ENCODE measurements at places on chromosomes 5 and 9.

DNA sequence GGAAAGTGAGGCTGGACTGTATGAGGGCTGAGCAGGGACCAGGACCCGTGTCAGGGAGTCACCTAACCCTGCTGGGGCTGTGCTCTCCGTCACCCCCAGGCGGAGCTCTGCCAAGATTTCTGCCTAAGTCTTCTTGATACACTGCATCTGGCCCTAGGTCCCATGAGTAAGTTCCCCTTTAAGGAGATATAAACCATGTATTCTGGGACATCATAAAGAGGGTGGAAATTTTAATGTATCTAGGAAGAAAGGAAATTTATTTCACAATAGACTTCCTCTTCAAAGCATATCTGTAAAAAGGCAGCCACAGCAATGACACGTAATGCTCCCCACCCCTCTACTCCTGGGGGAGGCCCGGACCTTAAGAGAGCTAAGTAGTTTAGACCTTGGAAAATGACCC lies 183.4 kb downstream of the FBXL7 start:
- no peak for DNase-seq
- H3K4me3 ChIP-seq = no peak overlapping the region
- H3K27me3 ChIP-seq = no peaks in the 10 kb centered on the region
- H3K4me1 ChIP-seq = no peaks in the 10 kb centered on the region

- H3K27ac ChIP-seq = no peak overlapping the region
- no peaks in the 10 kb centered on the region for H3K4me1 ChIP-seq
- no peaks in the 10 kb centered on the region for H3K36me3 ChIP-seq
Measured at GRCh38 chr9:27924502-27924901, 351.2 kb upstream of the C9orf72 start.

DNA sequence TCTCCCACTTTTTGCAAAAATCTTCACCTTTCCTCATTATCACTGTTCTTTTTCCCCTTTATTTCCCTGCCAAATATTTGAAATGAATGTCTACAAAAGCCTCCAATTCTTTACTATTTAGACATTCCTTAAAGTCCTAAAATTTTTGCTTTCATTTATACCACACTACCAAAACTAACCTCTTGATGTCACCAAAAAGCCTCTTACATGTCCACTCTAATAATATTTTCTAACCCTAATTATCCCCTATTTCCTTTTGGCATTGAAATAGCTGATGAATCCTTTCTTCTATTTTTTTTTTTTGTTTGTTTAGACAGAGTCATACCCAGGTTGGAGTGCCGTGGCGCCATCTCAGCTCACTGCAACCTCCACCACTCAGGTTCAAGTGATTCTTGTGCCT lies 32.3 kb upstream of the NRG2 start:
- H3K4me1 ChIP-seq = peaks cover 5% of the 10 kb centered on the region
- H3K36me3 ChIP-seq = no peaks in the 10 kb centered on the region
- H3K27me3 ChIP-seq = no peaks in the 10 kb centered on the region
- DNase-seq = no peak
- H3K4me3 ChIP-seq = no peak overlapping the region
- H3K27ac ChIP-seq = no peak overlapping the region

- no peak overlapping the region for H3K4me3 ChIP-seq
- no peak overlapping the region for H3K27ac ChIP-seq
- no peaks in the 10 kb centered on the region for H3K4me1 ChIP-seq
- H3K27me3 ChIP-seq = no peaks in the 10 kb centered on the region
Measured at GRCh38 chr5:51650824-51651223, 267.6 kb downstream of the ISL1 start.

DNA sequence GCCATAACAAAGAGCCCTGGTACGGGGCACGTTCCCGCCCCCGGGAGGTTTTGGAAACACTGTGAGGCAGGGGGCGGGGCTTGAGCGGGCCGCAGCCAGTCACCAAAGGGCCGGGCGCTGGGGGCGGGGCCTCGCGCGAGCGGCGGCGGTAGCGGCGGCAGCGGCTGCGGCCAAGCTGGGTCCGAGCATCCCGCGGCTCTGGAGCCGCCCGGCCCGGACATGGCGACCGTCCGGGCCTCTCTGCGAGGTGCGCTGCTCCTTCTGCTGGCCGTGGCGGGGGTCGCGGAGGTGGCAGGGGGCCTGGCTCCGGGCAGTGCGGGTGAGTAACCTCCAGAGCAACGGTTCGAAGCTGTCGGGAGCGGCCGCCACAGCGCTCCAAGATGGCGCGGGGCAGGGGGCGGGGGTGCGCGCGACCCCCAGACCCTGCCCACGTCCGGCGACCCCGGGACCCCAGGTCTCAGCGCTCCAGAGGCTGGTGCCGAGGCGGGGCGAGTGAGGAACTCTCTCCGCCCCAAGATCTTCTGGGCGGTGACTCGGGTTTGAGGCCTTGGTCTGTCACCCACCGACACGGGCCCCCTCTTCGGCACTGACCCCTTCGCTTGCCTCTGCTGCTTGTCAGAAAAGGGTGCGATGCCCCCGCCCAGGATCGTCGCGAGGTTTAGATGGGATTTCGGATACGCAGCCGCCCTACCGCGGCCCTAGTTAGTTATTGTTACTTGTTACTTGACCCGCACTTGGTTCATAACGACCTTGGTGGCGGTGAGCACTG lies at the start of gene RECK:
Gene RECK (plus strand): TSS at position 134 of the 769 bp plus-strand sequence. CDS start 86 bp downstream, at position 220.
- peaks cover 12% of the 10 kb centered on the region for H3K4me1 ChIP-seq
- peak within 1 kb of the TSS; percentile 67 for H3K27ac ChIP-seq
- peak within 1 kb of the TSS; percentile 77 for H3K4me3 ChIP-seq
- DNase-seq = peak; percentile 92
- H3K27me3 ChIP-seq = peaks cover 4% of the 10 kb centered on the region

- DNase-seq = no peak
- no peak overlapping the region for H3K27ac ChIP-seq
- H3K4me1 ChIP-seq = no peaks in the 10 kb centered on the region
- no peak overlapping the region for H3K4me3 ChIP-seq
Measured at GRCh38 chr9:91517801-91518200, 94.2 kb upstream of the NFIL3 start.

DNA sequence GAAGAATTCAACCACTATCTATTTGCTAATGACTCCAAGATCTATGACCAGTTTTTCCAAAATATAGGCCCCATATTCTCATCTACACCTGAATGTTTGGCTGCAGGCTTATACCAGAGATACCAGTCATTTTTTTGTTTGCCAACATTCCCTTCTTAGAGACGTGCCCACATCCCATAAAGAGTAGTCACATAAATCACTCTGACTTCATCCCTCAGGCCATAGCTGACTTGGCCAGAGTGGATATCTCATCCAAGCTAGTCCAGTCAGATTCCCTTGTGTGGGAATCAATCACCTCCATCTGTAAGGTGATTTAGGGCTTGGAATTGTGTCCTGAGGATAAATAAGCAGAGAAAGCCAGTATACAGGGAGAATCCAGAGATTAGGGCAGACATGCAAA lies 124.3 kb upstream of the SLC24A2 start:
- H3K27ac ChIP-seq = no peak overlapping the region
- no peak for DNase-seq
- no peaks in the 10 kb centered on the region for H3K4me1 ChIP-seq

GRCh38 chr9:76591256-76591950 lies 132.4 kb downstream of the GCNT1 start:
- H3K36me3 ChIP-seq = no peaks in the 10 kb centered on the region
- DNase-seq = no peak
- no peak overlapping the region for H3K27ac ChIP-seq
- H3K4me1 ChIP-seq = no peaks in the 10 kb centered on the region
- H3K4me3 ChIP-seq = no peak overlapping the region

DNA sequence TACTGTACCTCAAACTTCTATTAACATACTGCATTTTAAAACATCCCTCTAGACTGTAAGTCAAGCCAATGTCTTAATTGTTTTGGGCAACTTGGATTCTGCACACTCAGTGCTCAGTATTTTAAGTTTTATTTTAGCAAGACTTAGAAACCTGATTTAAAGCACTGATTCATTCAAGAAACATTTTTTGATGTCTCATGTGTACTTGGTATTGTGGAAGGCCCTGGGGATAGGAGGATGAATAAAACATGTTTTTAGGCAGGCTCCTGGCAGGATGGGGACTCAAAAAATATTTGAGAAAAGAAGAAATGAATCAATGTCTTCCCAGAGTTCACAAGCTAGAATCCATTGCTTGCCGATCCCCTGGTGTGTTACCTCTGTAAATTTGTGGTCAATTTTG lies 334.0 kb upstream of the PUM3 start:
- H3K4me1 ChIP-seq = peaks cover 5% of the 10 kb centered on the region
- H3K27me3 ChIP-seq = peaks cover 28% of the 10 kb centered on the region
- no peak for DNase-seq
- no peaks in the 10 kb centered on the region for H3K36me3 ChIP-seq

- DNase-seq = no peak
- no peak overlapping the region for H3K27ac ChIP-seq
- no peaks in the 10 kb centered on the region for H3K36me3 ChIP-seq
- H3K4me3 ChIP-seq = no peak overlapping the region
- H3K4me1 ChIP-seq = no peaks in the 10 kb centered on the region
Measured at GRCh38 chr5:67200809-67201562, 4.4 kb upstream of the CD180 start.

DNA sequence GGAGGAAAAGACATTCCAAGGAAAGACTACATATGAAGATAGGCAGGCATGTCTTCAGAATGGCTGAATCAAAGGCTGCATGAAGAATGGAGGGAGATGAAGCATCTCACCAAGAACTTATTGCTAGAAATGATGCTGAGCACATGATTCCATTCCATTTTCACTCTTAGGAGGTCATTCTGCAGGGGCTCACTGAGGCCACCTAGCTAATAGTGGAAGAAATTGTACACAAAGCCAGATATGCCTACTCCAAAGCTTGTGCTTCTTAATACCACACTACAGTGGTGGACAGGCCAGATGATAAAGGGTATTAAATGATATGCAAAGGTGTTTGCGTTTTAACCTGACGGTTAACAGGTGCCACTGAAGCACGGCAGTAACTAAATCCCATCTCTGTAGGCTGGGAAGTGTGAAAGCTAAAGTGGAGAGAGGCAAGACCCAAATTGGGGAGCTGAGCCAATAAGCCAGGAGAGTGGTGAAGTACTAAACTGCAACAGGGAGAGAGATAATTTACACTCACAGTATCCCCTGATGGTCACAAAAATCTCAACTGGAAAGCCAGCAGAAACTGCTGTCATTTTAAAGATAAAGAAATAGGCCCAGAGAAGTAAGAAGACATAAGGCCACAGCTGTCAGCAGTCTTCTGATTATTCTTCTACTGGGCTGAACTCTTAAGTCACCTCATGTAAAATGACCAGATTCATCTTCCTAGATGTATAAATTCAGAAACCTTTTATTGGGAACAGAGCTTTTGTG lies 14.6 kb downstream of the NDUFA8 start:
- H3K27ac ChIP-seq = no peak overlapping the region
- H3K36me3 ChIP-seq = peaks cover 83% of the 10 kb centered on the region
- H3K27me3 ChIP-seq = no peaks in the 10 kb centered on the region
- no peak overlapping the region for H3K4me3 ChIP-seq
- H3K4me1 ChIP-seq = peaks cover 3% of the 10 kb centered on the region

GRCh38 chr9:114452219-114453165 lies 52.8 kb downstream of the WHRN start:
- H3K36me3 ChIP-seq = no peaks in the 10 kb centered on the region
- H3K27me3 ChIP-seq = no peaks in the 10 kb centered on the region
- H3K27ac ChIP-seq = no peak overlapping the region
- no peak overlapping the region for H3K4me3 ChIP-seq
- DNase-seq = no peak

DNA sequence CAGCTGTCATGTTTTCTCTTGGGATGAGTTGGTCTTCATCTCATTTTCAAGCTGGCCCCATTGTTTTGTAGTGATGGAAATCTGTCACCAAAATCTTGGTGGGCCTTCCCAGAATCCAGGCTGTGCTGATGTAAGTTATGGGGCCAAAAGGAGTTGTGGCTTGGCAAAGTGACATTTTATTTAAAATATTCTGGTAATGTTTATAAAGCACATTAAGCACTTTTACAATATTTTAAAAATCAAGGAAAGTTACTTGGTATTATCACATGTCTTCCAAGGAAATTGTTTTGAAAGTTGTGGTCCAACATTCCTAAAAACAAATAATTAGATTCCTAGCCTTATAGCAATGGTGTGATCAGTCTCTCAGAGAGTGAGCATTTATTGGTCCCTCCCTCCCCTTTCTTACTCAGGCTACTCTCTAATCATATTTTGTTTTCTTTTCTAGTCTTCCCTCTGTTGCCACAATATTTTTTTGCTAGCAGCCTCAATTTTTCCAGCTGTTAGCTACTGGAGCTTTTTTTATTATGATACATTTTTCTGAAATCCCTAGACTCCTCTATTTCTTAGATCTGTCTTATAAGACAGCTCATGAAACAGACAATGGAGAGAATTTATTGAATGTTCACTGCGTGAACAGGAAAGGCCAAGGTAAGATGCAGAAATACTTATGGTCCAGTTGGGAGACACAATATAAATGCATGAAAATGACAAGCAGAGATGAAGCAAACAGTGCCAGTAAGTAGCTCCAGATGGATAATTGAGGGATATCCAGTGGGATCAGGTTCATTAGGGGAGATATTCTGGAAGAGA lies 408.1 kb upstream of the ZNF608 start:
- H3K27me3 ChIP-seq = no peaks in the 10 kb centered on the region
- no peaks in the 10 kb centered on the region for H3K4me1 ChIP-seq
- no peak overlapping the region for H3K27ac ChIP-seq
- no peak overlapping the region for H3K4me3 ChIP-seq

DNA sequence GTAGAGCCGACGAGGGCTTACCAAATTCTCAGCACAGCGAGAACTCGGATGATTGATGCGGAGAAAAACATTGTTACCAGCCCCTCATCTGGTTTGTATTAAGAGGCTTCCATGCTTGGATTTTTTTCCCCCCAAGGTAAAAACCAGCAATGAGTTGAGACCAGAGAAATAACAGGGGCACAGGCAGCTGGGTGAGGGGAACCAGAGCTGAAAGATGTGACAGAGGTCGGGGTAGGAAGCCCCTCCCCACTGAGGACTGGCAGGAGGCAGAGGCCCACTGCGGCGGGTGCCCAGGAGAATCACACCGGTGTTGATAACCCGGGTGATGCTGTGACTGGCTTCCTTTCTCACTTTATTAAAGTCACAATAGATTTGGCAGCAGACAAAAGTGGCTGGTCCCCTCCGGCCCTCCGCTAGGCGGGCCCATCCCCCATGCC lies 116.5 kb upstream of the PHYKPL start:
- no peaks in the 10 kb centered on the region for H3K36me3 ChIP-seq
- DNase-seq = no peak
- H3K27me3 ChIP-seq = no peaks in the 10 kb centered on the region
- no peaks in the 10 kb centered on the region for H3K4me1 ChIP-seq
- no peak overlapping the region for H3K4me3 ChIP-seq

DNA sequence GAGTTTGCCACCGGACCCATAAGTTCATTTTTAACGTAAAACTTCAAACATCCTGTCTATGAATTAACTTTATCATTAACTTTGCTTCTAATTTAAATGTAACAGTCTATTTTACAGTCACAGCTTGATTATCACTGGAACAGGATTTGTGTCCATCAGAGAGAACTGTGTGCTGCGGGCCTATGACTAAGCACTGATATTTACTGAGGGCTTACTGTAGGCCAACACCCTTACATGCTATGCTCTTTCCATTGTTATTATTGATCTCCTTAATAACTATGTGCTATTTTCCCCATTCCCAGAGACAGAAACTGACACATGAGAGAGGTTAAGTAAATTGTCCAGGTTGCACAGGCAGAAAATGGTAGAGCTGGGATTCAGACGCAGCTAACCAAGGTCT lies 24.0 kb upstream of the GPR151 start:
- no peak overlapping the region for H3K27ac ChIP-seq
- no peak overlapping the region for H3K4me3 ChIP-seq
- no peak for DNase-seq
- no peaks in the 10 kb centered on the region for H3K27me3 ChIP-seq
- H3K4me1 ChIP-seq = no peaks in the 10 kb centered on the region

Data from psoas muscle (tissue), 8 donors.